ENCODE measurements at places on chromosomes 2 and 18.

DNA sequence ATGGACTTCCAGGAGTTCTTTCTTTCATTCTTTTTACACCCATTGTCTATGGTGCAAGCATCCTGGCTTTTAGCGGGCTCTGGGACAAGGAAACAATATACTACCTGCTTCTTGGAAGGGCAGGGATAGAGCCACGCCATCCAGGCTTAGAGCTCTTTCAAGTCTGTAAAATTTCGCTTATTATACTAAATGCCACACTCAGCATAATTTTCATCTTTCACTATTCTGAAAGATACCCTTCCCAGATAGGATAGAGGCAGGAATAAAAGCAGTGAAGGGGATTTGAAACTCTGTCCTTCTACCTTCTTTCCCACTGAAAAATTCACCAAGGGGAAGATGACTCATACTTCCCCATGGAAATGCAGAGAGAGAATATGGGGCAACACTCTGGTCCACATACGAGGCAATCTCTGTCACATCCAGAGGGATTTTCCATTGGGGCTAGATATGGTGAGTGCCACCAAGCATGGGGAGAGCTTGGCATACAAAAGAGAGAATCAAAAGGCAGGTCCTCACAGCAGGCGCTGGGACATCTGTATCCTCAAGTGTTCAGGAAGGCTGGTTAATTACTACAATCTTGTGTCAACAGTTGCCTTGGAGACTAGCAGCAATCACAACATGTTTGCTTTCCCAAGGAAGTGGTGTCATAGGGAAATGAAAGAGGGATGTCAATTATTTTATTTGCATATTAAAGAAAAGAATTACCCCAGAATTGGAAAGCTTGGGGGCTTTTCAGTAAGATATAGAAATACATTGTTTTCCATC, 127.6 kb downstream of the TDRD15 start:
- no peak for DNase-seq

DNA sequence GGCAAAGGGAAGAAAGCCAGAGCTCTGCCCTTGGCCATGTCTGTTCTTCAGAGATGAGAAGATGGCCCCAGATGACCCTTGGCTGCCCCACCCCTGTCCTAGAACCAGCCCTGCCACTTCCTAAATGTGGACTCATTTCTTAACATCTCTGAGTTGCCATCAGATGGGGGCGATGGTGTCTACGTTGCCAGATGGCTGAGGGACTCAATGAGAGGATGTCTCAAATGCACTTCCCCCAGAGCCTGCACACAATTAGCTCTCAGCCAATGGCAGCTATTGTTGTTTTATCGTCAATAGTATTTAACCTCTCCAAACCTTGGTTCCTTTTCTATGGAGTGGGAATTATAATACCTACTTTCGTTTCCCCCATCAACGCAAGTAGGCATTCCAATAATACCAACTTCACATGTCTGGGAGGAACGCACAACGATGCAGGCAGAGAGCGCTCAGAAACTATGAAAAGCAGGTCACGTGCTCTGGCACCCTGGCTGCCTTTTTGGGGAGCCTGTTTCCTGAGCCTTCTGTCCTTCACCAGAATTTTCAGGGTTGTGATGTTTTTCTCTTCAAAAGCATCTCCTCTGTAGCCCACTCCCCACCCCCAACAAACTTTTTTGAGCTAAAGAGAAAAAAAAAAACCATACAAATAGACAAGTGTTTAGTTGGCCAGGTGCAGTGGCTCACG, 100.3 kb downstream of the MCFD2 start:
- DNase-seq = peak; percentile 55

- DNase-seq = no peak
Observed at GRCh38 chr2:240225660-240226475, 85.4 kb upstream of the OTOS start.

- no peak for DNase-seq
Observed at GRCh38 chr2:42844901-42845821, 52.8 kb upstream of the HAAO start.

DNA sequence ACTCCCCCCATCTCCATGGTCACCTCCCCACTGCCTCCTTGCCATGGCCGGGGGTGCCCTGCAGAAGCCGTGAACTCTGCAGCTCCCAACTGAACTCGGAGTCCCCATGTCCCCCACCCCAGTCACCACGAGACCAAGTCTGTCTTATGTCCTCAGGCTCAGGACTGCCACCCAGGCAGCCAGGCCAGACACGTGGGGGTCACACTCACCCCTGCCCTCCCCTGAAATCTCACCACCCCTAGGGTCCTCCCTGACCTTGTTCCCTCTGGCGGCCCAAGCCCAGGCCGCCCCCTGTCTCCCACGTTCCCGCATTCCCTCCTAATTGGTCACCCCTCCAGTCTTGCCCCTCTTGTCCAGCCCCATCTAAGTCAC, 11.0 kb downstream of the AQP12A start:
- DNase-seq = no peak

GRCh38 chr2:44167311-44167907, 1.3 kb upstream of the PPM1B start:
- no peak for DNase-seq

DNA sequence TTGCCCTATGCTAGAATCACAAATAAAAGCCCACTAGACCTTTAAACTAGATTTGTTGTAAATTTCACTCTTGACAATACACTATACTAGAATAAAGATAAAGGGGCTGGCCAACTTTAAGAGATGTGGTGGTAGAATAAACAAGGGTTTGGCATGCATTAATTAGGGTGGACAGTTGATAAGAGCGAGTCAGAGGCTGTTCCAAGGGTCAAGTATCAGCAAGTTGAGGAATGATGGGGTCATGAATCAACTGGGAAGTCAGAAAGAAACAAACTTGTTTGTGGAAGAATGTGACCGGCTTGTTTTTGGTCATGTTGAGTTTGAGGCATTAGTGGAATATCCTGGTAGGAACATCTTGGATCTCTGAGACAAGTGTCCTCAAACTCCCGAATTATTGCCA, 398.3 kb upstream of the TNP1 start:
- DNase-seq = no peak

DNA sequence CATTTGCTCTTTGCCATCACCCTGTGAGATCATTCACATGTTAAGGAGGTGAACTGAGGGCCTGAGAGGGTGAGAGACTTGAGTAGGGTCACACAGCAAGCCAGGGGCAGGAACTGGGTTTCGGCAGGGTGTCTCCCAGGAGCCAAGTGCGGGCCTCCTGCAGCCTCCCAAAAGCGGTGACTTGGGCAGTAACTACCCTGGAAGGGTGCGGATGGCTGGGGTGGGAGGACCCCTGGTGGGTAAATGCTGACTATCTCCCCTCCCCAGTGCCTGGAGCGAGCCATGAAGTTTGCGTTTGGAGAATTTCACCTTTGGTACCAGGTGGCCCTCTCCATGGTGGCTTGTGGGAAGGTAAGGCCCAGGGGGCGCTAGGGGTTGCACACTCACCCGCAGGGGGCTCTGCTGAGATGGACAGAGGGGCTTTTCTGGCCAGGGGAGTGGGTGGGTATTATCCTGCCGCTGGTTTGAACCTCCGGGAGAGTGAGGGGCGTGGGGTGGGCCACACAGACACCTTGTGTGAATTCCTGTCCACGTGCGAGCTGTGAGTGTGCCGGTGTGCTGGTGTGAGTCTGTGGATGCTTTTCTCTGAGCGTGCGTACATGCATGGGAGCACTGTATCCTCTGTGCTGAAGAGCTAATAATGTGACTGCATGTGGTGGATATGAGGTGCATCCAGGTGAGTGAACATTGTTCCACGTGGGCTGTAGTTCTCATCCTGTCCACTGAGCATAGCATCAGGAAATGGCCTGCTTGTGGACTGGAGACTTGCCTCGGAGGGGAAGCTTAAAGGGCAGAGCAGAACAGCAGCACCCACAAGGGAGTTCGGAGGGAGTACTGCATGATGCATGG, 91.0 kb upstream of the MCFD2 start:
- DNase-seq = no peak

- no peak for DNase-seq
Observed at GRCh38 chr2:199431746-199432213, 26.0 kb downstream of the SATB2 start.

DNA sequence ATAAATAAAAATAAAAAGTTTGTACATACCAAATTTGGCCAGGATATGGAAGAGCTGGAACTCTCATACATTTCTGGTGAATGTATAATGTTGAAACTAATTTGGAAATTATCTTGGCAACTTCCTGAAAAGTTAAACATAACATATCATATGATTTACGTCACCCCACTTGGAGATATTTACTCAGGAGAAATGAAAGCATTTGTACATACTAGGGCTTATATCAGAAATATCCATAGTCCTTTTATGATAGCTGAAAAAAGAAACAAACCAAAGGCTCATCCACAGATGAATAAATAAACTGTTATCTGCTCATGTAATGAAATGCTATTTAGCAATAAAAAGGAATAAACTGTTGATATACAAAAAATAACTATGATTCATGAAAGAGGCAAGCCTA, 318.2 kb upstream of the NRXN1 start:
- DNase-seq = peak; percentile 83

- peak; percentile 59 for DNase-seq
Observed at GRCh38 chr2:96556441-96557330, 20.1 kb downstream of the ARID5A start.

DNA sequence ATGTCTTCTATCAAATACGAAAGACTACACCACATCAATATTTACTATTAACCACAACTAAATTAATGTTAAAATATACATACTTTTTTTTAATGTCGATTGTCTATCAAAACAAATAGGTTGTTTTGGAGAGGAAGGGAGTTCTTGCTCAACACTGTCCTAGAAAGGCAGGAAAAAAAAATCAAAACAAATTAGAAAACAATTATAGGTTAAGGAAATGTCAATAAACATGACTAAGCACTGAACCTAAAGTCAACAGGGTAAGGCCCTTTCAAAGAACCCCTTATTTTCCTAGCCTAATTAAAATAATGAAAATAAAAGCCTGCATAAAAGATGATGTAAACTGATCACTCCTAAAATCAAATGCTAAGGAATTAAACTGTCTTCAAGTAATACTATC, 2.8 kb downstream of the CEP76 start:
- no peak for DNase-seq

- DNase-seq = no peak
Observed at GRCh38 chr2:239137165-239137897, 263.5 kb downstream of the HDAC4 start.

DNA sequence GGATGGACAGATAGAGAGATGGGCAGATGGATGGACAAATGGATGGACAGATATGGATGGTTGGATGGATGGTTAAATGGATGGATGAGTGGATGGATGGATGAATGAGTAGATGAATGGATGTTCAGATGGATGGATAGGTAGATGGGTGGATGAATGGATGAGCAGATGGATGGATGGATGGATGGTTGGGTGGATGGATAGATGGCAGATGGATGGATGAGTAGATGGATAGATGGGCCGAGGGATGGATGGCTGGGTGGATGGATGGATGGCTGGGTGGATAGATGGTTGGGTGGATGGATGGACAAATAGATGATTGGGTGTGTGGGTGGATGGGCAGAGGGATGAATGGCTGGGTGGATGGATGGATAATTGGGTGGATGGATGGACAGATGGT, 98.9 kb upstream of the OTOS start:
- DNase-seq = no peak

DNA sequence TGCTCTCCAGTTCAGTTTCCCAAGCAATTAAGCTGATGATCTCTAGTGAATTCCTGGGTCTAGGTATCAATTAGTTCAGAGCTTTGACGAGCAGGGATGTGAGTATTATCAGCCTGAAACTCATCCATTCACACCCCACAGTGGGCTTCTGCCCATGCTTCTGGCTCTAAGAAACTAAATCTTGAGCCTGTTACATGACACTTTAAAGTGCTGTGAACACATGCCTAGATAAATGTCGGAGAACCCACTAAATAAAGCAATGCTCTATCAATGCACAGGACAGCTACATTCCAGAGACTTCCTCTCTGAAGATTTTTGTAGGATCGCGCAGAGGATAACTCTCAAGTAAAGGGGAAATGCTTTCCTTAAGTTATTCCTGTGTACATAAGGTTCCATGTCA, 356.5 kb upstream of the TNP1 start:
- no peak for DNase-seq

DNA sequence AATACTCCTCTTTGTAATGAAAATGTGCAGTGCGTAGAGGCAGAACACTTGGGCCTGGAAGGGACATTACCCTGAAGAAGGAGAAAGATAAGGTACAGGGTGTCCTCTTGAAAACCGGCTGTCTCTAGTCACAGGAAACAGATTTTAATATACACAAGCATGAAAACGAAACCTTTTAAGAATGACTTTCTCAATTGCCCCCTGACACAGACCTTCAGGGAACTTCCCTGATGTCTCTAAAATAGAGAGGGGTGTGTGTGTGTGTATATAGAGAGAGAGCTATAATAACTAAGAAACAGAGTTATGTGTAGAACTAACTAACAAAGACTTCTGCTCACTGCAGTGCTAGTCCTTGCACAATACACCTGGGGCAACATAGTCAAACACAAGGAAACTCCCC, 780.0 kb downstream of the CNTNAP5 start:
- no peak for DNase-seq

GRCh38 chr2:232321817-232322559, 56.6 kb upstream of the ALPP start:
- DNase-seq = no peak

GRCh38 chr2:130972410-130972809, 120.8 kb downstream of the FAM168B start:
- DNase-seq = no peak

DNA sequence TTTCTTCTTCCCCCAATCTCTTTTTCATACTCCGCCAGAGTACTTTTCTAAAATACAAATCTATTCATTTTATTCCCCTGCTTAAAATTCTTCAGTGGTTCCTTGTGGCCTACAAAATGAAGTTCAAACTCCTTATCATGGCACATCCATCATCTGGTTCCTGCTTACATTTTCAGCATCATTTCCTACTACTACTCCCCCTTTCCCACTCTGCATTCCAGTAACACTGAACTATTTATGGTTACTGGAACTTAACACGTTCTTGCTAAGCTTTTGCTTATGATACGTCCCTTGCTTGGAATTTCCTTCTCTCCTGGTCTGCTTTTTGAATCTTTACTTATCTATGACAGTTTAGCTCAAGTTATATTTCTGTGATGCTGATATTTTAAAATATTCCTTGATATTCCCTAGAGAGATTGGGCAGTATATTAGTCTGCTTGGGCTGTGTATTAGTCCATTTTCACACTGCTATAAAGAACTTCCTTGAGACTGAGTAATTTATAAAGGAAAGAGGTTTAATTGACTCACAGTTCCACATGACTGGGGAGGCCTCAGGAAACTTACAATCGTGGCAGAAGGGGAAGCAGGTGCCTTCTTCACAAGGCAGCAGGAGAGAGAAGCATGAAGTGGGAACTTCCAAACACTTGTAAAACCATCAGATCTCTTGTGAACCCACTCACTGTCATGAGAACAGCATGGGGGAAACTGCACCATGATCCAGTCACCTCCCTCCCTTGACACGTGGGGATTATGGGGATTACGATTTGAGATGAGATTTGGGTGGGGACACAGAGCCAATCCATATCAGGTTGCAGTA, 53.2 kb downstream of the BMPR2 start:
- peak; percentile 72 for DNase-seq

DNA sequence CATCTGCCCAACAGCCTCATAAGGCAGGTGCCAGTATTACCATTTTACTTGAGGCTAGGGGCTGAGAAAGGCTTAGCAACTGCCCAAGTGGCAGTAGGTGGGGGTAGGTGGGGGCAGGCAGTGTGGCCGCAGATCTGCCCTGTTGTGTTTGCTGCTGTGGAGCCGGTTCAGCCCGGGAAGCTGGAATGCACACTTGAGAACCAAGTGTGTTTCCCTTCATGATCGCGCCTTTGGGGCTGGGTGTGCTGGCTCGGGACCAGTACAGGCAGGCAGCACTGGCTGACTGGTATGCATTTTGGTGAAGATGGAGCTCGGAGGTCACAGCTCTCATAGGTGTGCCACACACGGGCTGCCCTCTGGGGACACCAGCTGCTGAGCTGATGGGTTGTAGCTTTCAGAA, 85.1 kb downstream of the CABLES1 start:
- DNase-seq = no peak

All from fibroblast of skin of scalp (primary cell).